ENCODE measurements at places on chromosomes 2 and 18.

DNA sequence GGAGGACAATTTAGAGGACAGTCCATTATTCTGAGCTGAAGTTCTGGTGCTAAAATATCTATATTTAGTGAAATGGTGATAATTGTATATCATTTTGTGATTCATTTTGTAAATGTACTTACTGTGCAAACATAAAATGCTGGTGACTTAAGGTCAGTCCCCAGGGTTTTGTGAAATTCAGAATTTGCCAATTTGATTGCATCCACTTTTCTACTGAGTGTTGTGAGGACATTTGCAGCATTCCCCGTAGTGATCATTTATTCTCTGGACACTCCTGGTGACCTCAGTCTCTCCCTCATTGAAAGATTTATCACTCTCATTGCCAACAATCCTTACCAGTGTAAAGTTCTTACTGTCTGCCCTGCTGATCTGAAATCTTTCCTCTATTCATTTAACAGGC is 98.2 kb downstream of the SOCS6 start:
- no peak for DNase-seq

GRCh38 chr2:180677200-180677599 is 303.2 kb upstream of the UBE2E3 start:
- no peak for DNase-seq

DNA sequence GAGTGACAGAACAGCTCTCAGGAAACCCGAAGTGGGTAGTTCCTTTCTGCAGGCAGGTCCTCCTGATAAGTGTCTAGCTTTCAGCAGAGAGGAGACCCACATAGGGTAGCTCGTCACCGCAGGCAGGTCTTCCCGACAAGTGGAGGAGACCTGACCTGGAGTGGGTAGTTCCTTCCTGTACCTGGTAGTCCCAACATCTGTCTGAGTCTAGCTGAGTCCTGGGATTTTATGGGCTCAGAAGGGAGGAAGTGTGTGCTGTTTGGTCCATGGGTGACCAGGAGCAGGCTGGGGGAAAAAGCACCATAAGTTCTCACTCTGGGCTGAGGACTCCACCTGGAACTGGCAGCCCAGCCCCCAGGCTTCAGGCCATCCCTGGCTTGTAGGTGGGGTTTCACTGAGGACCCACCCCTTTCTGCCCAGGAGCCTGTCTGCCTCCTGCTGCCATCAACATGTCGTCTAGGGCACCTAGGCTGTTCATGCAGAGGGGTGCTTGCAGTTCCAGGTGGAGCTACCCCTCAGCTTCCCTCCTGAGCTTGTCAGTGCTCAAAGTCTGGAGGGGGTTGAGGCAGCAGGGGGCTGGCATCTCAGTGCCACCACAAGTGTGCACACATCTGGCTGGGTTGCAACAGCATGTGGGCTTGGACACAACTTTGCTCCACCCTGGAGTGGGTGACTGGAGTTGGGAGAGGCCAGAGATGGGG is 9.4 kb downstream of the DYSF start:
- DNase-seq: no peak

GRCh38 chr2:64840426-64840881 is 148.7 kb upstream of the SLC1A4 start:
- DNase-seq: no peak

DNA sequence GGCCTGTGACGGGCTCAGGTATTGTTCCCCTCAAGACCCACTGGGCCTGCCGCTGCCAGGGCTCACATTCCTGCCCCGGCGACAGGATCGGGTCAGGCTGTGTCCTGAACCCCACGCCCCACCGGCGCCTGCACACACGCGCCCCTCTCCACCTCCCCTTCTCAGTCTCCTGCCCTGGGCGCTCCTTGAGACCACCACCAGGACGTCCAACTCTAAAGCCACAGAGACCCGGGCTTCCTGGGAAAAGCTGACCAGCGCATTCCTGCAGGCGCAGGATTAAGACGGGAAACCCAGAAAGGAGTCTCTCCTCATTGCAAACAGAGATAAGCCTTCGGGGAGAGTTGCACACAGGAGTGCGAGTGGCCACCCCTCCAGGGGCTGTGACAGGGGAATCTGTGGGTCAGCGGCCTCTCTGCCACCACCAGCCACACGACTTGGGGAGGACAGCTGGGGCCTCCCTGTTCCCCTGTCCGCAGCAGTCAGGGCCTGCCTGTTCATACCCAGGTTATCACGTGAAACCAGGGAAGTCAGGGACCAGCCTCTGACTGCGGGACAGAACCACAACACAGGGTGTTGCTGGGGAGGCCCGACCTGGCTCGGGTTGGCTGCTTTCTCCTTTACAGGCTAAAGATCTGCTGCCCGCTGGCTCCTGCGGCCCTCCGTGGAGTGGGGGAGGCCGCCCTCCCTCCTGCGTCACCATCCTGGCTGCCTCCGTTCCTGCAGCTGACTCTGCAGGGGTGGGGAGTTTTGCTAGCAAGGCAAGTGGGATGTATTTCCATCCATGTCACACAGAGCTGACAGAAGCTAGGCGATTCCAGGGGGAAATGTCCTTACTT is 88.8 kb downstream of the ZCCHC2 start:
- peak; percentile 47 for DNase-seq

DNA sequence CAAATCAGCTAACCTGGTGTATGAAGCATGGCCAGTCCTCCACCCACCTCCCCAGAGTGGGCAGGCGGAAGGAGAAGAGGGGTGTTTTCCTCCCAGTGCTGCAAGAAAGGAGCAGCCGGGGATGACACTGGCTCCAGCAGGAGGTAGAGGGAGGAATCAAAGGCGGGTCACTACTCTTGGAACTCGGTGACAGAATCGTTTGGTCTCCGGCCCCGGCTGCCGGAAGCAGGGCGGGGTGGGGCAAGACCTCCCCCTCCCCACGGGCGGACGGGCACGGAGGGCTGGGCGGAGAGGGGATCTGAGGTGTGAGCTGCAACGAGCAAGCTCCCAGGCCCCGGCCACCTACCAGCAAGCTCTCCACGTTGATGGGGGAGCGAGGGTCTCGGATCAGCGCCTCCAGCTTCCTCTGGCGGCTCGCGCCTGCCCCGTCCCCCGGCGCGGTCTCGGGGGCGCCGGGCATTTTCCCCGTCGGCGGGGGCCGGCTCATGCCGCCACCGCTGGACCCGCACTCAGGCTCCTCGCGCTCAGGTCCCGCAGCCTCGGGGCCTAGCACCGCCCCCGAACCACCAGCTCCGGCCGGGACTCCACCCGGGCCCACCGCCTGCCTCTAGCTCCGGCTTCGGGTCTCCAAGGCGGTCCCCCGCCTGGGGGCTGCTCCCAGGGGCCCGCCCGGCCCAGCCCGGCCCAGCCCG is 640 bp downstream of the ROCK2 start:
- DNase-seq: no peak

DNA sequence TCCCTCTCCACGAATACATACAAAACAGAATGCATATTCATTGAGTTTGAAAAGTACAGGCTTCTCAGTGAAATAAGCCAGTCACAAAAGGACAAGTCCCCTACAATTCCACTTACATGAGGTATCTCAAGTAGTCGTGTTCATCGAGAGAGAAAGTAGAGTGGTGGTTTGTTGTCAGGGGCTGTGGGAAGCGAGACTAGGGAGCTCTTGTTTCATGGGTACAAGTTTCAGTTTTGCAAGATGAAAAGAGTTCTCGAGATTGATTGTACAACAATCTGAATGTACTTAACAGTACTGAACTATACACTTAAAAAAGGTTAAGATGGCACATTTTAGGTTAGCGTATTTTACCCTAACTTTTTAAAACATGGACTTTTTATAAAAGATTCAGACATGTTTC is 71.5 kb upstream of the TTC39C start:
- DNase-seq: no peak

- no peak for DNase-seq
Observed at GRCh38 chr2:136215908-136216472, 98.0 kb upstream of the CXCR4 start.

DNA sequence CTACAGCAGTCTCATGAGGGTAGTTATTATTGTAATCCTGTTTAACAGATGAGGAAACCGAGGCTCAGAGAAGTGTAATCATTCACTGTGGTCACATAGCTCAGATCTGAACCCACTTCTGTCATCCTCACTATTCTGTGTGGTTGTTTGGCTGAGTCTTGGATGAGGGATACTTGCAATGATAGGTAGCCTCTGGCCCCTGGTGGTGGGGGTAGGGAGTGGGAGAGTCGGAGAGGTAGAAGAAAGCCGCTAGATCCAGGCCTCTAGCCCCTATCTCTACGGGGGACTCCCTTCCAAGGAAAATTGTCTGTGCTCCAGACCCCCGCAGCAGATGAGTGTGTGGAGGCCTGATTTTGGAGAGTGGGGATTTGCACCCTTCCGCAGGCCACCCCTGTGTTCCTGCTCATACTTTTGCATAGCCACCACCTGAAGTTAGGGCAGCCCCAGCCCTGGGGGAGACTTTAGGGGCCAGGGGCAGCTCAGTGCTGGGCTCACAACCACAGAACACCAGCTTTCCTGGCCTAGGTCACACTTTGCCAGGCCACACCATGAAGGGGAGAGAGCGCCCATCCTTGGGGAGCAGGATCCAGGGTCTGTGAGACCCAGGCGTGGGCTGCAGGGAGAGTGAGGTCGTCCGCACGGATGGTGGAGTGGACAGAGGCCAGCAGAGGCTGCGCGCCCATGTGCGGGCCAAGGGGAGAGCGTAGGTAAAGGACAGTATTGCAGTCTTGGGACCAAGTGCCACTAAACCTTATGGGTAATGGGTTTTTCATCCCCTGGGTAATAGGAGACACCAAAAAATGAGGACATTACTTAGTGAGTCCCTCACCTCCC is 148.2 kb downstream of the GLI2 start:
- no peak for DNase-seq

- DNase-seq: no peak
Observed at GRCh38 chr18:62347089-62347506, 22.0 kb downstream of the TNFRSF11A start.

- DNase-seq: no peak
Observed at GRCh38 chr18:23194155-23194996, 59.1 kb downstream of the CABLES1 start.

- no peak for DNase-seq
Observed at GRCh38 chr18:43220691-43221090, 56.6 kb downstream of the SYT4 start.

GRCh38 chr2:217722883-217723472 is 279.8 kb downstream of the TNS1 start:
- no peak for DNase-seq

DNA sequence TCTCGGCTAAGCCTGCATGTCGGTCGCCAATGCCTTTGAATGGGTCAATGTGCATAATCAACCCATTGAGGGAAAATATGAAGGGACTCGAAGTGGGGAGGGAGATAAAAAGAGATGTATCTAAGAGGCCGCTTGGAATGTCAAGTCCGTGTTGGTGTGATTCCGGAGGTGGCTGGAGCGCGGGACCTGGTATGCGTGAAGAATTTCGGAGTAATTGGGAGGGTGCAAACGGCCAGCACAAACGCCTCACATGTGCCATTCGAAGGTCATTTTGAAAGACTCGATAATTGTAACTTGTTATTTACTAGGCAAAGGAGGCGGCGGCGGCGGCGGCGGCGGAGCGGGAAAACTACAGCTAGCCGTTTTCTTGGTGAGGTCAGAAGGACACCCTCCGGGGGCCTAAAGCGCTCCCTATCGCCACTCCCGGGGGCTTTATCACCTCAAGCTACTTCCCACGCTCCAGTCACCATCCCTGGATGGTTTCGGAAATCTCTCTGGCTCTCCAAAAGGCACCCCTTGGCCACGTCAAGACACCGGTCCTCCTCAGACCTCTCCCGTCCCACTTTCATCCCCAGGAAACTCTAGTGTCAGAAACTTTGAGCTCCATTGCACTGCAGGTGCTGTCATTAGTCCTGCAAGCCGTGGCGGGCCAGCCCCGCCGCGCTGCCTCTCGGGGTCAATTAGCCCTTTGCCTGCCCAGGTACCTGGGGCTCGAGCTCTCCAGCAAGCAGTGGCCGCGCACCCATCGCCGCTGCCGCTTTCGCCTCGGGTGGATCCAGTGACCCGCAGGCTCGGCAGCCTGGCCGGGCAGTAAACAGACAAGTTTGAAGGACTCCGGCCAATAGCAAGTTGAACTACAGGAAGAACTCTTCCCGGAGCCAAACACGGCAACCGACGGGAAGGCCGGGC is 1.5 kb downstream of the ERBB4 start:
- no peak for DNase-seq

DNA sequence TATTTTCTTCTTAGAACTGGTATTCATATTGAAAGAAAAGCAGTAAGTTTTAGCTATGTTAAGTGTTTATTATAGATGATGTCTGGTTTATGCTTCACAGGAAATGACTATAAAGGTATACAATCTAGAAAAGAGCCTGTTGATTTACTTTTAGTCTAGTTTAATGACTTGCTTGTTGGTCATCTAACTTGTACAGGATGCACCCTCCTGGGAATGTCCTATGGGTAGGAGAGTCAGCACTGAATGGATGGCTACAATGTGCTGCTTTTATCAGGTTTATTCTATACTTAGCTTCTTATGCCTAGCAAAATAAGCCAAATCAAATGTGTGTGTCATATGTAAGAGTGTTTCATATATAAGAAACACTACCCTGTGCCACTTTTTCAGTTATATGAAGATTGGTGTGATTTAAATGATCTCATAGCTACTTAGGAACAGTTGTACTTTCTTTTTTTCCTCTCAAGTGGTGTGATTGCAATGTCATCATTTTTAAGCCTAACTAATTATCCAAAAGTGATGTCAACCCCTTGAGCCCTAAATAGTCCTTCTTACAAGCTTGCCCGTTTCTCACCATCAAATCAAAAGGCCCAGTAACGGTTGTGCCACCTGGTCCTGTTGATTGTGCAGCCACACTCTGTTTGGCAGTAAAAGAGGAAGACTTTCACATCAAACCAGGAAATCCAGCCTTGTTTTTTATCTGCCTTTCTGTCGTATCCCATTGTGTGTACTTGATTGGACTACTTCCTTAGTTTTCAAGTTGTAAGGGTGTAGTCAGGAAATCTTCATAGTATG is 176.0 kb downstream of the DIS3L2 start:
- no peak for DNase-seq

DNA sequence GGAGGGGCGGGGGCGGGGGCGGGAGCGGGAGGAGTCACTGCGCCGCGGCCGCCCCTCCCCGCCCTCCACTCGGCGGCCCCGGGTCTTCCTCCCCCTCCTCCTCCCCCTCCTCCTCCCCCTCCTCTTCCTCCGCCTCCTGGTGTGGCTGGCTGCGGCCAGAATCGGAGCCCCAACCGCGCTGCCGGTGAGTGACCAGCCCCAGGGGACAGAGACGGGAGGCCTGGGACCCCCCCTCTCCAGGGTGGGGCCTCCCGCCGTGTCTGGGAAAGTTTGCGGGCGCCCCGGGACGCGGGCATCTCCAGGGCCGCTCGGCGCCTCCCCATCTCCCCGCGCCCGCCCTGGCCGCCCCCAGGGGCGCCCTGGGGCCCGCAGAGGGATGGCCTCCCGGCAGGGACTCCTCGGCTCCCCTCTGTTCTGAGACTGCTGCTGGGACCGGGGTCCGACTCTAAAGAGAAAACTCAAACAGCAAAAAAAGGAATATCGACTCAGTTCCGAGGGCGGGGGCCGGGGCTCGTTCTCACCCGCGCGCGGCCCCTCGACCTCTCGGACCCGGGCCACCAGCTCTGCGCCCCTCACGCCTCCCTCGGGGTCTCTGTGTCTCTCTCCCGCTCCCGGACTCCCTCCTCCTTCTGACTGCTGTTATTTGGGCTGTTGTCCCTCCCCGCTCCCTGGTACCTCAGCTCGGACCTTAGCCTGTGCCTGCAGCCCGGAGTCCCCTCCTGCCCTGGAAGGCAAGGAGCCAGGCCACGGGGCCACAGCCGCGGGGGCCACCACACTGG is at the start of gene STON1:
STON1 (plus strand) TSS at position 122 of the 779 bp plus-strand sequence. CDS start 50,480 bp downstream, outside the sequence.
- DNase-seq: no peak

Measured in nucleus accumbens (tissue), 56 donors.